Stimulated activated CD4-positive, alpha-beta T cell treated with anti-CD3 and anti-CD28 coated beads, Interleukin-12 subunit alpha, Interleukin-12 subunit beta, amount 100 ng/mL, for 48 hours (primary cell): ENCODE measurements at places on chromosomes 3 and 15.

DNA sequence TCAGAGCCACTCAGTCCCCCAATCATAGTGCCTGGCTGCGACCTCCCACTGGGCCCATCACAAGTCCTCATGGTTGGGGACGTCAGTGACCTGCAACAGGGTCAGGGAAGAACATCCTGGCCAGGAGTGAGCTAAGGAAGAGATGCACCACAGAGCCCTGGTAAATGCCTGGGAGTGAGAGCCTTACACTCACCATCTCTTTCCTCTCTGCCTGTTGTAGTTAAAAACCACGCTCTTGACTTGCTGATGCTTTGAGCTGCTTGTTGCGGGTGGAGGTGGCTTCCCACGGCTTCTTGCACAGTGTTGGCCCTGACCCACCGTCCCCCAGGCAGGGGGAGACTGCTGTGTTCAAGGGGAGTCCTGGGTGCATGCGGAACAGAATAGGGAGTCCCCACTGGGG, 91.1 kb upstream of the RGMA start:
- DNase-seq = no peak

DNA sequence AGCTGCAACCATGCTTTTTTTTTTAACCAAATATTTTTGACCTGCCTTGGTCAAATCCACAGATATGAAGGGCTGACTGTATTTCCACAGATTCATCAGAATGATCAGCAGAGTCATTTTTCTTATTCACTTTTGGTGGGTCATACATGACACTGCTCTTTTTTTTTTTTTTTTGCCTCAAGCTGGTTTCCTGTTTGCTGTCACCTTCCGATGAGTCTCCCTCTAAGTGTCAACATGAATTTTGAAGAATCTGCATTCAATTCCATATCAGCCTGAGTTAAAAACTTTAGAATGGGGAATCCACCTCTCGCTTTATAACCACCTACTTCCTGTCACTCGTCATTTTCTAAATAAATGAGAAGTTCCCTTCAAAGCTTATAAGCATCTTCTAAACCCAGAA, 2.2 kb upstream of the SLC12A8 start:
- DNase-seq = no peak

DNA sequence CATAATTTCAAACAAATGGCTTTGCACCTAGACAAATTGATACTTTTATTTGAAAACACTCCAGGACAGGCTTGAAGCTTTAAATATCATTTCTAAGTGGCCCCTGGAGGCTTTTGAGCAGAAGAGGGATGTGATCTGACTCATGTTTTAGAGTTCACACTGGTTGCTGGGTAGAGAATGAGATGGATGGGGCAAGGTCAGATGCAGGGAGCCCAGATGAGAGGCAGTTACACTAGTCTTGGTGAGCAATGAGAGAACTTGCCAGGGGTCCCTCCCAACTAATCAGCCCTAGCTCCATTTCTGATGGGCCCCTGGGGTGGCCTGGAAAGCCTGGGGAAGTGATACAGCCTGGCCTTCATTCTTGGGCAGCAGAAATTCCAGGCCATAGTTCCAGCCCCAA, 190.4 kb downstream of the MEGF11 start:
- DNase-seq = no peak

GRCh38 chr3:79636372-79636771, 131.4 kb downstream of the ROBO1 start:
- DNase-seq = no peak

DNA sequence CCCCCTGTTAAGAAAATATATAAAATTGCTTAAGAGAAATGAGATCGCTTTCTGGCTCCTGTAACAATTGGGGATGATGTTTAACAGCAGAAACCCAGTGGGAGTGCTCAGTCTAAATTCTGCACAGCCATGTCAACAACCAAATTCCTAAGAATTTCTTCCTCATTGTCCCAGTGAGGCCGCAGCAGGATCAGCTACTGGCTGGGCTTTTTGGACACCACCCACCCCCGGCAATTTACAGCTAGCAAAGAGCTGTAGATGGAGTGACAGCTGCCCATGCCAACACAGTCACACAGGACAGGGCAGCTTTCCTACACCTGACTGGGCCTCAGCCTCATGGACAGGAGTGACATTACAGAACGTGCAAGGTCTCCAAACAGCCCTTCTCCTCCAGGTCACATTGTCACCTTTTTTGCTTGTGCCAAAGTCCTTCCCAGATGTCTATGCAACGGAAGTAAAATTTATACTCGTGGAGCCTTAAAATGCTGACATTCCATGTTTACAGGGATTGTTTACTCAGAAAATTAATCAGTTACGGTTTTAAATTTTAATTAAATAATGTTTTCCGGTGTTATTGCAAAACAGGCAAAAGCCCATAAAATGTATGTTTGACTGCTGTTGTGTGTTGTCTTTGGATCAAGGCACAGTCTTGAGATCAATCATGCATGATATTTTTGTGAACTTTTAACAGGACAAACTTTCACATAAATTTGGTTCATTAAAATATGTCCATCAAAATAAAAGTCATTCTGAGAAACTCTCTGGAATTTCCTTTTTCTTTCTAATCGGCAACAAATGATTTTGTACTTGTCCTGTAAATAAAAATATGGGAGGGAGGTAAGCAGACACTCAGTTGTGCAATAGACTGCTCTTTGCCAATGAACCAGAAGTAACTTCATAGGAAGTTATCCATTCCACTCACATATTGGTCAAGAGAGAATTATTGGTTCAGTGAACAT, 943.2 kb downstream of the MCTP2 start:
- no peak for DNase-seq
